ENCODE measurements at places on chromosomes 4 and X.

GRCh38 chr4:53986062-53986461 is 78.3 kb downstream of the CHIC2 start:
- no peak for DNase-seq

GRCh38 chr4:36553029-36553428 is 271.6 kb downstream of the DTHD1 start:
- no peak for DNase-seq

- DNase-seq = no peak
These were observed 29.9 kb downstream of the UPRT start for GRCh38 chrX:75303795-75304194.

DNA sequence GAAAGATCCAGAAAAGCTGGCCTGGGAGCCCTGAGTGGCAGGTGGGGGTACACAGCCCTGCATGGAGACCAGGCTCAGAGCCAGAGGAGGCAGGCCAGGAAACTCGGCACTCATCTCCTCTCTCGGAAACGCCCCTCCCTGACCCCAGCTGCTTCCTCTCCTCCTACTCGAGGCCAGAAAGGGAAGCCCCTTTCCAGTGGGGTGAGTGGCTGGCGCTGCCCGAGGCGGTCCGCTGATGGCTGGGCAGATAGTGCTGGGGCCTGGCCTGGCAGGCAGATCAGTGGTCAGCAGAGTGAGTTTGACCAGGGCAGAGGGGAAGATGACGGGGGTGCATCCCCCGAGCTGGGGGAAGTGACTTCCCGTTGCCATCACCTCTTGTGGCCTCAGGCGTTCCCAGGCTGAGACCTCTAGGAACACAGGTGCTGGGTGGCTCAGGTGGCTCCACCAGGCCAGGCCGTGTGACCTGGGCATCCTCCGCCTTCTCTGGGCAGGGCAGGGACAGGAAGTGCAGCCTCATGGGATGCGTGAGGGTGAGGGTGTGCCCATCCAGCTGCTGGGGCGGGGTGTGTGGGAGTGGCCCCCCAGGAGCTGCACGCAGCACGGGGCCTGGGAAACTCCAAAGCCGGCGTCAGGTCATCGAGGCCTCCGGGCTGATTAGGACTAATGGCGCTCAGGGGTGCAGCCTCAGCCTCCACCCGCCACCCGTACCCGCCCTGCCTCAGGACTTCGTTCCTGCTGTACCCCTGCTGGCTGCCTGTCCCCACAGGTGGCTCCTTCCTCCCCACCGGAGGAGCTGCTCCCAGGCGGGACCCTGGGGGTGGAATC is 5.7 kb downstream of the SH3BP2 start:
- DNase-seq = no peak

DNA sequence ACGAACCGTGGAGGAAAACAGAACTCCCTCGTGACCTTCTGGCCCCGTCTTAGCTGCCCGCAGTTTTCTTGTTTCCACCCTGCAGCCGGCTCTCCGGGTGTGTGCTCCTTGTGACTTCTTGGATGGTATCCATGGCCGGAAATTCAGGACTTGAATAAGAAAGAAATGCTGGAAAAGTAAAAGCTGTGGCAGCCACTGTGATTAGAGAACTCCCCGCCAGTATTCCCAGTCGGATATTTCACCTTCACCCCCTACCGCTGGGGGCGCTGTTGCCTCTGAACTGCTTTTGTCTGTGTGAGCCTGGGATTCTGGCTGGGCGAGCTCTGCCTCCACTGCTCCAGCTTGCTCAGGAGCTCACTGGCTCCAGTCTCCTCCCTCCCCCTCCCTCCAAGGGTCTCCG is 41.5 kb upstream of the CYP4V2 start:
- peak; percentile 12 for DNase-seq

GRCh38 chr4:100962698-100963097 is 384.6 kb downstream of the PPP3CA start:
- no peak for DNase-seq

GRCh38 chr4:115292320-115293092 is 179.1 kb upstream of the NDST4 start:
- DNase-seq = no peak

GRCh38 chr4:42271096-42271495 is 118.6 kb upstream of the BEND4 start:
- DNase-seq = no peak

DNA sequence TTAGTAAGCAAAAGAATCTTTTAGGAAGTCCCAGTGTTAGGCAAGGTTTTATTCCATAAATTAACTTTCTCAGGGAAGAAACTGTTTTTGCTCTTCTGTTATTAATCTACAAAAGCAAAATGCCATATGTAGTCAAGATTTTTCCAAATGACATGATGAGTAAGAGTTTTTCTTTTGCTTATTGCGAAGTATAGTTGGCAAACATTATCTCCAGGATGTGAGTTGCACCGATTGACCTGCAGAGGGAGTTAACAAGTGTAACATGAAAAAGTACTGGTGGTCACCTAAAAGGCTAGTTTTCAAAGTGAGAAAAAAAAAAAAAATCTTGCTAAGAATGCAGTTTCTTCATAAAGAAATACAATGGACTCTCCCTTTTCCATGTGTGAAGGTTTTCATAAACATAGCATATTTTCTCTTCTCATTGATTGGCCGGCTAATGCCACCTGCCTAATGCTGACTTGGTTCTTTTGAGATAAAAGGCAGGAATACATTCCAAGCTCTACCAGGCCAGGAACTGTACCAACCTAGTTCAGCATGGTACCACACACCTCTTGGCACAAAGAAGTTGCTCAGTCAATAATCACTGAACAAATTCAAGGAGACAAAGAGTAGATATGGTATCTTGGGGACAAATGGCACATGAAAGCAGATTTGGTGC is 100.2 kb downstream of the LNX1 start:
- no peak for DNase-seq

GRCh38 chrX:72545990-72546389 is 26.7 kb downstream of the HDAC8 start:
- DNase-seq = no peak

- no peak for DNase-seq
These were observed 37.5 kb downstream of the ARHGAP10 start for GRCh38 chr4:147769386-147769785.

- DNase-seq = no peak
These were observed 46.0 kb downstream of the HSPA4L start for GRCh38 chr4:127828121-127828520.

GRCh38 chrX:84259868-84260267 is 71.9 kb upstream of the RPS6KA6 start:
- no peak for DNase-seq

- no peak for DNase-seq
These were observed 687 bp upstream of the ZNF275 start for GRCh38 chrX:153333266-153333665.

DNA sequence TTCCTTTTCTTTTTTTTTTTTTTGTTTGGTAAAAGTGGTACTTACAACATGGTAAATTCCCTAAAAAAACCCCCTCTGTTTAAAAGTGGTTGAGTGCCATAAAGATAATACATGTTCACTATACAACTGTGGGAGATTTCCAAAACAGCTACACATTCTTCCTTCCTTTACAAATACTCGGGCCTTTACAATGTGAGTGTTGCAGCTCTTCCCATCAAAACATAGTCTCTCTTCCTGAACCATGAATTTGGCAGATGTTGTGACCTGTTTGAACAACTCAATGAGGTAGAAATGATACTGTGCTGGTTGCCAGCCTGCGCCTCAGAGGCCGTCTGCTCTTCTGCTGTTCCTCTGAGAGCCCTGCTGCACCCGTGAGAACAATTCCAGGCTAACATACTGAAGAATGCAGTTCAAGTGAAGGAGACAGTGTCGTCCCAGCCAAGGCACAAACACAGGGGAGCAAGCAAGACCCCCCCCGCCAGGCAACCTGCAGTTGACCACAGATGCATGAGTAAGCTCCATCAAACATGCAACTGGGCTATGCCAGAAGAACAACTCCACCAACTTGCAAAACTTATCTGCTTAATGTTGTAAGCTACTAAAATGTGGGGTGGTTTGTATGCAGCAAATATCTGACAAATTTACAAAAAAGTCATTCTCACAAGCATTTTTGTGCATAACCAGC is 645.0 kb downstream of the PCDH7 start:
- no peak for DNase-seq

DNA sequence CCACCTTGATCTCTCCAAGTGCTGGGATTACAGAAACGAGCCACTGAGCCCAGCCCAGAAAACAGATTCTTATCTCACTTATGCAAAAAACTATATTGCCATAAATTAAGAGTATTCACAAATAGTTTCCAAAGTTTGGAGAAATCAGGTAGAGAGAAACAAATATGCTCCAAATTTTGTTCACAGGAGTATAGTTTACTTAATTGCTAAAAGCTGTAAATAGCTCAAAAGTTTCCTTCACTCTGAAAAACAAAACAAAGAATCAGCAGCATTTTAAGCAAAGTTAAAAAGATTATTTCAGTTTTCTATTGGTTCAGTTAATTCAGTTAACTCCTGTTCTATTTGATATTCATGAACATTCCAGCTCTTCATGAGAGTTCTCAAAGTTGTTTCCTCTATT is 18.5 kb upstream of the GRPEL1 start:
- DNase-seq = no peak

GRCh38 chr4:31929676-31930345 is 1209.6 kb downstream of the PCDH7 start:
- no peak for DNase-seq

- no peak for DNase-seq
These were observed 25.2 kb upstream of the SMIM10L2A start for GRCh38 chrX:135396566-135396965.

DNA sequence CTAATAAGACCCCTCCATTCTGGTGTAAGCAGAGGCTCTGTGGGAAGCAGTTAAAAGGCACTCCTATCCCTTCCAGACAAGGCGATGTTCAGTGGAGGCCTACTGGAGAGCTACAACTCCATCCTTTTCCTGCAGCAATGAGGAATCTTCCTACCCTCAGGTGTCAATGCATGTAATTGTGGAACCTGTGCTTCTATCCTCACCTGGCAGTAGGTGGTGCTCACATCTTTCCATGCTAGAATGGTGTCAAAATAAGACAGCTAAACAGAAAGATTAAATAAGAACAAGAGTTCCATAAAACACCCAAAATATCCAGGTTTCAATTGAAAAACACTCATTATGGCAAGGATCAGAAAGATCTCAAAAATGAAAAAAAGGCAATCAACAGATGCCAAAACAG is 224.6 kb downstream of the IL15 start:
- no peak for DNase-seq

- DNase-seq = no peak
These were observed 15.6 kb downstream of the ENOX2 start for GRCh38 chrX:130887376-130887775.

DNA sequence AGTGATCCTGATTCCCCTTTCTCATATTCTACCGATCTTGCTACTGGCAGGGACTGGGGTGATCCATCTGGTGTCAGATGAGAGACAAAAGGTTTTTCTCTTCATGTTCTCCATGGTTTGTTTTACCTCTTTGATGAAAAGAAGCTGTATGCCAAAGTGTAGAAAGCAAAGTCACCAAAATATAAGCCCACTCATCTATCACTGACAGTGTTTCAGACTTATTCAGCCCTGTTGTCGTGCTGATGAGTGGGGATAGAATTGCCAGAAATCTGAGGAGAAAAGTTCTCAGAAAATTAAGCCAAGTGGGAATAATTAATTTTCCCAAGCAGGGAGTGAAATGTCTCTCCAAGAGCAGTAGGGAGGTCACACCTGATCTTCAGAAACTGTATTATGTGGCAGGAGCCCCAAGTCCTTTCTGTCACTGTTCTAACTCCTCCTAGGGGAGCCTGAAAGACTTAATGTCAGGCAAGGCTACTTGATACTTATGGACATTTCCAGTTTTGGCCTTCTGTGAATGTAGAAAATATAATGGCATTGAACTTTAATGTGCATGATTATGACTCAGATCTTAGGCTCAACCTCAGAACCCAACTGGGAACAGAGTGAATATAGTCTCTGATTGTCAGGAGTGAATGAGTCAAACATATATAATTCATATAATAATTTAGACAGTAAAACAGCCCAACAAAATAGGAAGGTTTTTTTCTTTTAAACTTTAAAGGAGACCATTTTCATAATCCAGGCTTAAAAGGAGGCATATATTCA is 298.1 kb downstream of the ANKRD50 start:
- no peak for DNase-seq

DNA sequence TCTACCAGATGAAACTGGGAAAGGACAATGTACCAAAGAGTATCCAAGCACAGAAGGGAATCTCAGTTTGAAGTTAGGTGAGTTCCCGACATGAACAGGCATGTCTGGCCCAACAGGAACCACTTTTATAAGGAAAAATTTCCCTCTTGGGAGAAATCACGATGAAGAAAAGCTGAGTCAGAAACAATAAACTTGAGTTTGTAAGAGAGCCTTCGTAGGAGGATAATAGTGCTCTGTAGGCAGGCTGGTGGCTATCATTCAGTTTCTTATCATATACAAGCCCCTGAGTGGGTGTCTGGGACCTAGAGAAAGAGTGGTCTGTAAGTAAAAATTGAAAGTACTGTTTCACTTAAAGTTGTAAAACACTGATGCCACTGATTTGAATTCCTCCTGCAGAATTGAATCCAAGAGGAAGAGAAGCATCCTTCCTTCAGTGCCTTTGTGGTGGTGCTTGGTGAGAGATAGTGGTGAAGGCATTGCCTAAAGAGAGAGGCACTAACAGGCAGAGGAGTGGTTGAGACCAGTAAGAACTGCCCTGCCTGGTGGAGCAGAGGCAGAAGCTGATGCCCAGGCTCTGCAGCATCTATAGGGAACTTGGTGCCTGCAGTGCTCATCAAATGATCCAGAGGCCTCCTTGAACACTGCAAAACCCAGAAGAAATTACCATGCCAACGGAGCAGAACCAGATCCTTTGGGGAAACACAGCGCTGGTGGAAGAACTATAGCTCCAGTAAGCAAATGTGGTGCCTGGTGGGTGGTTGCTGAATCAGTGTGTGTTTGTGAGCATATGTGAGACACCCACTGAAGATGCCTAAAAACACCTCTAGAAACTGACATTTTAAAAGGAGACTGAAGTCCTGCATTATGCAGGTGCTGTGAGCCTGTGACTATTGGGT is 31.7 kb upstream of the METAP1 start:
- DNase-seq = no peak

DNA sequence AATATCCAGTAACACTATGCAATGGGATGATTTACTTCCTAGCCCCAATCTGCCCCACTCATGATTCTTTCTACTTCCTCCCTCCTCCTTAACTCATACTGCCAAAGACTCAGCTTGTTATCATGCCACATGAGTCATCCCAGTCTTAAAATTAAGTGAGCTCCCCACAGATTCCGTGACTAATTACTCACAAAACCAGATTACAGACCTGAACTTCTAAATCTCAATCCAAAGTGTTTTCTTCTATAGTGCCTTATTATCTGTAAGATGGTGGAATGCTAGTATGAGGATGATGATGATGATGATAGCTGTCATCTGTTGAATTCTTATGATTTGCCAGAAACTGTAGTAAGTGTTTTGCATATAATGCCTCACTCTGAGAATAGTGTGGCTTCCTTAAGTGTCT is 27.7 kb upstream of the GPC3 start:
- no peak for DNase-seq

GRCh38 chr4:70402762-70403161 is 5.0 kb downstream of the OPRPN start:
- DNase-seq = no peak

DNA sequence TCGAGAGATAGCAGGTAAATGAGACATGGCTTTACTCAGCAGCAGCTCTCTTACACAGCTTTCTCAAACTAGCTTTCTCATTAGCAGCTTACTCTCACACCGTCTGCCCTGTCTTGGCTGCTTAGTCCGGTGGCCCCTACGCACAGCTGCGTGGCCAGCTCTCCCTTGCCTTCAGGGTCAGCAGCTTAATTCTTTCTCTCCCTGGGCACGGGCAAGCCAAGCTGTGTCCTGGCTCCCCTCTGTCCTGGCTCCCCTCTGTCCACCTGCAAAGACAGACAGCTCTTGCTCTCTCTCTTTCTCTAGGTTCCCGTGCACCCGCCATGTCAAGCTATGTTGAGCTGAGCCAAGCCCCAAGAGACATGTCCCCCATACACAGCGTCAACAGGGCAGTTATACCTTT is 39.4 kb downstream of the ZNF185 start:
- DNase-seq = no peak
